Activated CD4-positive, alpha-beta T cell treated with anti-CD3 and anti-CD28 coated beads, Interleukin-2, amount 50 U/mL, for 24 hours (primary cell): ENCODE measurements at places on chromosomes 7 and 10.

DNA sequence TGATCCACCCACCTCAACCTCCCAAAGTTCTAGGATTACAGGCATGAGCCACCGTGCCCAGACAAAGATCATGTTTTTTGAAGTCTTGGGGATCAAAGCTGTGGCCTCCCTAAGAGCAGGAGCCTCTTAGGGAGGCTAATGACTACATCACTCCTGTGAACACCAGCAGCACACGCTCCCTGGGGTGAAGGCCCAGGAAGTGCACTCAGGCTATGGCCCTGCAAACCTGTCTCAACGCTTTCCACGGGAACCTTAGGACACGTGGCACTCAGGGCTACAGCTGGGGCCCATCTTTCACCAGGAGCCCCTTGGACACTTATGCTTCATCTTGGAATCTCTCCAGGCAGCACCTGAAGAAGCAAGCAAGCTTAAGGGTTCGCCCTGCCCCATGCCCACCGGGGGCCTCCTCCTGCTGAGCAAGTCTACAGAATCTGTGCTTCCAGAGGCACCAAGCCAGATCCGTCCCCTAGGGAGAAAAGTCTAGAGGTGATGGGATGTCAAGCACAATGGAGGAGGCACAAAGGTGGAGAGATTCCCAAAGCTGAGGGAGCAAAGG, 18.4 kb downstream of the VSTM4 start:
- no peak for DNase-seq

DNA sequence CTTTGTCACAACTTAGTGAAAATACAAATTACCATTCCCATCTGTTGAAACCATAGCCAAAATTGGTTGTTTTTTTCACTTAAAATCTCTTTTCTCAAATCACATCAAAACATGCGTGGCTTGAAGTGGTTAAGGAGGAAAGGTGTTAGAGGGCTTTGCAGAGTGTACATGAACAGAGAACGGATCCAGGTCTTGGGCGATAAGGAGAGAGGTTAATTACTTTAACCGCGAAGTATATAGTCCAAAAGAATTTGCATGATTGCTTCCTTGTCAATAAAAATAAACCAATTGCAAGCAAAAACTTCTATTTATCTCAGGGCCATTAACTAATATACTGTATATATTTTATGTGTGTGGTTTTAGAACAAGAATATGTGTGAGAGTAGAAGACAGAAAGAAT, 813.9 kb upstream of the SORCS1 start:
- no peak for DNase-seq

DNA sequence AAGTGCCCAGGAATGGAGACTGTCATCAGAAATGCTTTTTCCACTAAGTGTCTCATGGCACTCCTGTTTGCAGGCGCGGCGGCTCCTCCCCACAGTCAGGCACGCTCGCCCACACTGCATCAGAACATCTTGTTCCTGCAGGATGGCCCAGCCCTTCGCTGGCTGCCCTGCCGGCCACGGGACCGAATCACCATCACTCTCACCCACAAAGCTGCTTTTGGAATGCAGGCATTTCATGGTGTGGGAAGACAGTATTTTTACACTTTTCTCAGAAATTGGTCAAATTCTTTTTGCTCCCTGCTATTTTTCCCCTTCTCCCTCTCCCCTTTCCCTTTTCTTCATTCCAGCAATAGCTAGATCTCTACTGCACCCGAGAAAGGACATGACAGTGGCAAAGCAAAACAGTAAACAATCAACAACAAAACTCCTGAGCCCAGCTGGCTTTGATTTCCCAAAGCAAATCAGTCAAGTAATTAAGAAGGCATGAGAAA, 176.1 kb upstream of the TNS3 start:
- DNase-seq = no peak

DNA sequence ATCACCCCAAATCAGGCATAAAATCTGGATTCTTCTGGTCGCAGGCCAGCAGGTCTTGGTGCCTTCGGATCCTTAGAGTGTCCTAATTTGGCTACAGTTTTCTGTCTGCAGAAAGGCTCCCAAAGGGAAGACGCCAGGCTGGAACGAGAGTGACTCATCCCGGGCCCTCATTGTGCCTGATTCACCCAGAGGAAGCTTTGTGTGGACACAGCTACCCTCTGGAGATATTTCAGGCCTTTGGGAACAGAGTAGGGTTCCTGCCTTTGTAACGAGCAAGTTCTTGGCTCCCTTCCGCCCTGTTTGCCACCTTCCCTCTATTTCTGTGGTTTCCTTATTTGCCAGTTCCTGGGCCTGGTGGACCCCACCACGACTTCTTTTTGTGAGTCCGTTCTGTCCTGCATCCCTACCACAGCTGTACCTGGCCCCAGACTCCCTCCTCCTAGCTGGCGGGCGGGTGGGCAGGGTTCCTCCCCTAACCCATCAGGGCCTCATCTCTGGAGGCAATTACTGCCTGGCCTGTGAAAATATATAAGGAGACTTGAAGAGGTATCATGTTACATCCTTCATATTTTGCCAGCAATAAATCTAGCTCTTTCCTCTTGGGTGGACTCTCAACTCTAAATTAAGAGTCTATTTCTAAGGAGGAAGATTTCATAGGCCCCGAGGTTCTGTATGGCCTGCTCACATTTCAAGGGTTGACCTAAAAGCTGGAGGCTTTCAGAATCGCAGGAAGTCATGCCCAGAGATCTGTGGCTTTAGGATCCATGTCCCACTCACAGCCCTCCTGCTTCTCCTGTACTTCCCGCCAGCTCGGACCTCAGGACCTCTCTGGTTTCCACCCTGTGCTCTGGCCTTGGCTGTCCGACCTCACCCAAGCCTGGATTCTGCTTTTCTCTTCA, 219.2 kb upstream of the ZNF32 start:
- DNase-seq = no peak

DNA sequence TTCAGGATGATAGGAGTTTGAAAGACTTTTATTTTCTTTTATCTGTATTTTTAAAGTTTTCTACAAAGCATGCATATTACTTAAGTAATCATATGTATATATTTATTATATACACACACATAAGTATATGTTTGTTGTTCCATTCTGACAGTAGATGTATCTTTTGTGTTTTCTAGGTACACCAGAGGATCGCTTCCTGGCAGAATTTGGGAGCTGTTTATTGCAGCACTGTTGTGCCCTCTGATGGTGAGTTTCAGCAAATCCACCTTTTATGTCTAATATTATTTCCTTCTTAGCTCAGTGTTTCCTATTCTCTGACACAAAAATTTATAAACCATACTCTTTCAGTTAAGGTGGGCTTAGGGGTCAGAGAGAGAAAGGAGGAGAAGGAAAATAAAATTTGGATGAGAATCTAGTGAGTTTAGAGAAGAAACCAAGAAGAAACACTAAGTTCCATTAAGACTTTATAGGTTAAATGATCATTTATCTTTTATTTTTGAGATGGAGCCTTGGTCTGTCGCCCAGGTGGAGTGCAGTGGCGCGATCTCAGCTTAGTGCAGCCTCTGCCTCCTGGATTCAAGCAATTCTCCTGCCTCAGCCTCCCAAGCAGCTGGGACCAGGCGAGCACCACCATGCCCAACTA, 59.2 kb upstream of the OIT3 start:
- no peak for DNase-seq

- DNase-seq = no peak
Observed at GRCh38 chr7:102128303-102128702, 158.4 kb upstream of the SH2B2 start.

DNA sequence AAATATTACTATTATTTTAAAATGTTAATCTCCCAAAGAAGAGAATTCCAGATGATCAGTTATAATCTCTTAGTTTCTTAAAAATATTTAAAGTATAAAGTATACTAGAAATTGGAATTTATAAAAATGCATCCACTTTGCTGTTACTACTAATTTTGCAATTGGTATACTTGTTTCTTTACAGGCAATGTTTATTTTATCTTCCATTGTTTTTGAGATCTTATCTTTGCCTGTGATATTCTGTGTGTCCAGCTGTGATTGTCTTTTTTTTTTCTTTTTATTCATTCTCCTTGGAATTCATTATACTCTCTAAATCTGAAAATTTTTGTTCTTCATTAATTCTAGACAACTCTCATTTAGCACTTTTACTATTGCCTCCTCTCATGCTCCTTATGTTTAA, 652.6 kb downstream of the TNS3 start:
- no peak for DNase-seq

DNA sequence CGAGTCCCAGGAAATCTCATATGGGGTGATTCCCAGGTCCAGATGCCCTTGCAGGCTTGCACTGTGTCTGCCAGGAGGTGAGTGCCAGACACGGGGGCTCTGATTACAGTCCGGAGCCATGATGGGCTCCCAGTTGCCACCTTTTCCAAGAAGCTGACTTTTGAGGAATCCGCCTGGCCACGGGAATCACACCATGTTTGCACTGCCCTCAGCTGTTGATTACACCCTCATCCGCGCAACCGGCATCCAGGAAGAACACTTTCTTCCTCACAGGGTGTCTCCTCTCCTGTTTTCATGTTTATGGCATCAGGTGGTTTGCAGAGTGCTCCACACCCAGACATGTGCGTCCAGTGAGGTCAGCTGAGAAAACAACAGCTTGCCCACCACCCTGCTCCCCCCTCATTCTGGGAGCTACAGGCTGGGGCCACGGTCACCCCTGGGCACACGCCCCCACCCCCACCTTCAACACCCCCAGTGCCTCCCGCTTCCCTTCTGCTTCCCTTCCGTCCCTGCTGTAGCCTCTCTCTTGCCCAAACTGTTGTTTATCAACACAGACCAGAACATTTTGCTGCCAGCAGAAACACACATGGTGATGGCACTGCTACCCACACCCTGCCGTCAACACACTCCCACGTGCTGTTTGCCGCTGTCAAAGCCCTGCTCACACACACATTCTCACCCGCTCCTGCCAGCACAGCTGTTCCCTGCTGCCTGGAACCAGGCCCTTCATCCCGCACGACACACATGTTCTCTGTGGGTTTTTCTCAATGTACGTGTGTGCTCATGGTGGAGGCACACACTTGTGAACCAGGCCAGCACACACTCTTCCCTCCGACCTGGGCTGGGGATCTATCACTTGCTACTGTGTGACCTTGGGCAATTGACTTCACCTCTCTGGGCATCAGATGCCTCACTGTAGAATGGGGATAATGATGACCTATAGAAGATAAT, 35.8 kb downstream of the DDIT4 start:
- no peak for DNase-seq

GRCh38 chr10:33828592-33828991, 494.1 kb upstream of the NRP1 start:
- no peak for DNase-seq

DNA sequence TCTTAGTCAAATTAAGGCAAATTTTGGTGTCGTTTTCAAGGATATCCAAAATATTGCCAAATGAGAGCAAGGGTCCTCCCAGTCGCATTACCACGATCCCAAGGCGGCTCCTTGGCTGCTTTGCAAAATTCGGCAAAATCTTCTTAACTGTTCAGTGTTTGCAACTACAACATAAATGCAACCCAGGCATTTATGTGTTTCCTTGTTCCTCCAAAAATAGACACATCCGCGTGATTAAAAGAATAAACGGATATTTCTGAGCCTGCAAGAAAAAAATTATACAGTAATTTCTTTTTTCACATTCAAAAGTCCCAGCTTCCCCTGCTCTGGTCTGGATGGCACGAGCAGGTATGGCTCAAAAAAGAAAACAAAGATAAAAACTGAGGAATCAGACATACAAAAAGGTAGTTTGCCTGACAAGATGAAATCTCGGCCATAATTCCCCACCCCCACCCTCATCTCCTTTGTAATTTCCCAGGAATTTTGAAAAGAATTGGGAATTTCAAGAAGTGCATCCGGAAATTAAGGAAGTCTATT, 6.0 kb downstream of the SKIDA1 start:
- no peak for DNase-seq

DNA sequence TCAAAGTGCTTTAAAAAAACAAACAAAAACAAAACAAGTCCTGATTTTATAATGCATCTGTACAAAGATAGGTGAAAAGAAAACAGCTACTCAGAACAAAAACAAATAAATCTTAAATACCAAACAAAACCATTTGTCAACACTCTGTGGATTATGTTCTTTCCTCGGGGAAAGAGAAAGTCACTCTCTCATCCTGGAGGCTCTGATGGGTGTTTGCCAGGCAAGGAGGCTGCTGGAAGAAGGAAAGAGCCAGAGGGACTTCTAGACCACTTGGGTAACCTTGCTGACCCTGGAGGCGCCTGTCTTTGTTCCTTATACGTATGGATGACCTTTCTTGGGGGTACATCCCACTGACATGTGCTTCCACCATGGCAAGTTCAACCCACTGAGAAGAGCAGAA, 92.8 kb downstream of the ZRANB1 start:
- no peak for DNase-seq

DNA sequence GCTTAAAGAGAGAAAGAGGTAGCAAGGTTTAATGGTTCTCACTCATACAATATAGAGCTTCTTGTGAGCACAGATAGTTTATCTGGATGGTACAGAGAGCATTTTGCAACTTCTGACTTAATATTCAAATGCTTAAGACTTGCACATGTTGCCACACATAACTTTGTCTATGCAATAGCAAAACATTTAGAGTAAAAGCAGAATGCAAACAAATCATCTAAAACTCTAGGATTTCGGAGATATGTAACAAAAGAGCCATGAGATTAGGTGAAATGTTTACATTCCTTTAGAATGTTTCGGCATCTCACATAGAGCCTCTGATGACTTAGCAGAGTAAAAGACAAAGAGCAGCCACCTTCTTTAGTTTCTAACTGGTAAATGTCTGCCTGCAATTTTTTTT, 717.1 kb upstream of the LRRN3 start:
- no peak for DNase-seq

GRCh38 chr7:69699931-69700330, 101.7 kb downstream of the AUTS2 start:
- no peak for DNase-seq

DNA sequence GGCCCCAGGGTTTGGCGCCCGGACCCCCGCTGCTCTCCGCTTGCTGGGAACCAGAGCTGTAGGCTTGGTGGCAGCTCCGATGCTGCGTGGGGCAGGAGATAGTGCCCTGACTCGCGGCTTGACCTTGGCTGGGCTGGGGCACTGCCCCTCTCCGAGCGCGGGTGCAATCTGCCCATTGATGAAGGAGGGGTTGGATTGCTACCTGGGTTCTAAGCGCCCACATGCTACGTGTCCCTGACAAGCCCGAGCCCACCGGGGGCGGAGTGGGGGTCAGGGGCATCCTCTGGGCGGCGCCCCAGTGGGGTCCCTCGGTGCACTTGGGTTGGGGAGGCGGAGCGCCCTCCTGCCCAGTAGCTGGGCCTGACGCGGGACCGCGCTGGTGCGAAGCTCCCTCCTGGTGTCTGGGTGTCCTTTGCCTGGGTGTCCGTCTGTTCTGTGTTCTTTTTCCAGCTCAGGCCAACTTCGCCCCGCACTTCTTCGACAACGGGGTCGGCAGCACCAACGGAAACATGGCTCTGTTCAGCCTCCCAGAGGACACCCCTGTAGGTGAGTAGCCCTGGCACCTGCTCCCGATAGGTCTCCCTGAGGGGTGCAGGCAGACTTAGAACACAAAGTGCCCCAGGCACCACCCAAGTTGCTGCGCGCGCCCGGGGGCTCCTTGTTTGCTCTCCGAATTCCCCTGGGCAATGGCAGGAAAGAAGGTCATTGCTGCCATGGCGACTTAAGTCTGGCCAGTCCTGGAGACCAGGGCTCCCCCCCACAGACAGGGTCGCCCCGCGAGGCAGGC, 900 bp downstream of the CDHR1 start:
- DNase-seq = no peak

GRCh38 chr7:74275401-74275881, 13.8 kb upstream of the CLIP2 start:
- DNase-seq = no peak

- no peak for DNase-seq
Observed at GRCh38 chr7:120054376-120055100, 218.4 kb upstream of the KCND2 start.
